IPS-NIHi11 (cell line): ENCODE measurements at places on chromosomes 5 and 9.

GRCh38 chr9:4933177-4933576 is 51.9 kb upstream of the JAK2 start:
- no peak for DNase-seq

DNA sequence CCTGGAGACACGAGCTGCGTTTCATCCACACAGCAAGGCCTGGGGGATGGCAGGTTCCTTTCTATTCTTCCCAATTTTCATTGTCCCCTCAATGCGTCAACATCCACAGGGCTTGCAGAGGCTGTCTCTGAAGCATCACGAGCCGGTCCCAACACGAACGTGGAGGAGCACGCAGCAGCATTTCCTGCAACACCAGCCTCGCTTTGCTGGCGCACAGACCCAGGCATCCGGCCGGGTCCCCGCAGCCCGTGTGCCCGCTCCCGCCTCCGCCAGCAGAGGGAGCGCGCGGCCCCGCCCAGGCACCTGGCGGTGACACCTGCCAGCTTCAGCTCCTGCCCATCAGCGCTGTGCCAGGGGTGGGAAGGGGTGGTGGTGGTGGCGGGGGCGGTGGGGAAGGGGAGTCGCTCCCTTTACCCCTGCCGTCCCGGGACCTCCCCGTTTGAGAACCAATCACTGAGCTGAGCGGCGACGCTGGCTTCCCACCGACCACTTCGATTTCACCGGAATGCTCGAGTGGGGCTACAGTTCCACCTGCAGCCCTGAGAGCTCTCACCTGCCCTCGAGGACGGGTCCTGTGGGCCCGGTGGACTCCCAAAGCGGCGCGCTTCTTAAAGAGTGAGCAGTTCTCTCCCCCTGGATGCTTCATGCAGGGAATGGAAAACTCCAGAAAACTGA is 464.5 kb downstream of the ICE1 start:
- peak; percentile 91 for DNase-seq

GRCh38 chr5:140926443-140927227 is 536 bp downstream of the PCDHAC1 start:
- DNase-seq = peak; percentile 93

GRCh38 chr5:172904643-172905345 is 54.4 kb upstream of the RPL26L1 start:
- peak; percentile 54 for DNase-seq

DNA sequence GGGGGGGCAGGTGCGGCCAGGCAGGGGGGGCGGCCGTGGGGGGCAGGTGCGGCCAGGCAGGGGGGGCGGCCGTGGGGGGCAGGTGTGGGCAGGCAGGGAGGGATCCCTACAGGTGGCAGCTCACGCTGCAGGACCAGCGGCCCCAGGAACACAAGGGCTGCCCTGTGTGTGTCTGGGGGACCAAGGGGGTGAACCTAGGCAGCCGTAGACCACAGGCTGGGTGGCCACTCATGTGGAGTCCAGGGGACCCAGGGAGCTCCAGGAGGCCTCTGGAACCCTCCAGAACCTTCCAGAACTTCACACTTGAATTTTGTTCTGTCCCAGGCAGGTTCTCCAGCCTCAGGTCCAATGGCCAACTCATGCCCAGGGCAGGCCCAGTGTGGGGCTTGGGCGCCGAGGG is 51.6 kb upstream of the EGFL7 start:
- no peak for DNase-seq

- no peak for DNase-seq
Measured at GRCh38 chr5:64347309-64347708, 158.5 kb upstream of the RGS7BP start.

DNA sequence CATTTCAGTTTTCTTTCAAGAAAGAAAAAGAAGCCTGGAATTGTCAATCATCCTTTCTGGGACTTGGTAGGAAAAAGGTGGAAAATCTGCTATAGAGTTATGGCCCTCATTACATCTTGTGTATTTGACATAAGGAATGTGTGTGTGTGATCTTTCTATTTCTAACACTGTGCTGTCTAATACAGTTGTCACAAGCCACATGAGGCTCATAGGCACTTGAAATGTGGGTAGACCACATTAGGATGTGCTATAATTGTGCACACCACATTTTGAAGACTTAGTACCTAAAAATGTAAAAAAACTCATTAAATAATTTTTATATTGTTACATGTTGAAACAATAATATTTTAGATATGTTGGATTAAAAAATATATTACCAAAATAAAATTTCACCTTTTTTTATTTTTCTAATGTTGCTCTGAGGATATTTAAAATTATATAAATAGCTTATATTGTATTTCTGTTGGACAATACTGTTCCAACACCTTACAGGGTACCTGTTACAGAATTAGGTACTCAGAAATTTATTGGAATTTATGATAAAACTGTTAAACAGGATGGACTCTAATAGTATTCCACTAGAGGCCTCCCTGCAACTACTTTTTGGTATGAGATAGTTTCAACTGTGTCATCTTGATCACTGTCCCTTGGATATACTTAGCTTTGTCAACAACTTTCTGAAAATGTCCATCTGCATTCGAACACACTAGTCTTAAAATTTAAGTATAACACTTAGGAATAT is 18.4 kb downstream of the MSANTD3 start:
- DNase-seq = no peak

- no peak for DNase-seq
Measured at GRCh38 chr5:153429761-153430380, 60.6 kb upstream of the GRIA1 start.

DNA sequence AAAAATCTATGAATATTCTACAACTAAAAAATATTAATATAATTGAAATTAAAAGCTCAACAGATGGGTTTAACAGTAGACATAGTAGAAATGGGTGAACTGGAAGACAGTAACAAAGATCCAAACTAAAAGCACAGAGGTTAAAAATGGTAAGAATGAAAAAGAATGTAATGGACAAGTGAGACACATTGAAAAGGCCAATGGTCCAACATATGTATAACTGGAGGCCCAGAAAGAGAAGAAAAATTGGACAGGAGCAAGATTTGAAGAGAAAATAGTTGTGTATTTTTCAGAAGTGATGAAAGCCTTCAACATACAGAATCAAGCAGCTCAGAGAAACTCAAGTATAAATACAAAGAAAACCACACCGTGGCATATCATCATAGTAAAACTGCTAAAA is 58.6 kb downstream of the PCDHGC5 start:
- no peak for DNase-seq

- no peak for DNase-seq
Measured at GRCh38 chr9:114054191-114054690, 23.9 kb downstream of the AMBP start.

- DNase-seq = no peak
Measured at GRCh38 chr9:106722051-106722753, 140.8 kb upstream of the ZNF462 start.

DNA sequence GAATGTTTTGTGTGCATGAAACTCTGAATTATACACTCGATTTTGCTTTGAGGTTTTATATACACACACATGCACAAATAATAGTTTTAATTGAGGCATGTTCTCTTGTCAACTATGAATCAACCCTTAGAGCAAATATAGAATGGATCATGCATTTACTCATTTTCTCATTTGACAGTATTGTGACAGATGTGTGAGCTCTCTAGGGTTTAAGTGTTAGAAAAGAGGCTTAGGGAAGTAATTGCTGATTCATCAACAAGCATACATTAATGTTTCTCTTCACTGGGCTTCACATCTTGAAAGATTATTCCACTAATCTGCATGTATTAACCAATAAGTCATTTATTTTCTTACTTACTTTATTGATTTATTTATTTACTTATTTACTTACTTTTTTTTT is 1356.8 kb upstream of the ACO1 start:
- DNase-seq = no peak

DNA sequence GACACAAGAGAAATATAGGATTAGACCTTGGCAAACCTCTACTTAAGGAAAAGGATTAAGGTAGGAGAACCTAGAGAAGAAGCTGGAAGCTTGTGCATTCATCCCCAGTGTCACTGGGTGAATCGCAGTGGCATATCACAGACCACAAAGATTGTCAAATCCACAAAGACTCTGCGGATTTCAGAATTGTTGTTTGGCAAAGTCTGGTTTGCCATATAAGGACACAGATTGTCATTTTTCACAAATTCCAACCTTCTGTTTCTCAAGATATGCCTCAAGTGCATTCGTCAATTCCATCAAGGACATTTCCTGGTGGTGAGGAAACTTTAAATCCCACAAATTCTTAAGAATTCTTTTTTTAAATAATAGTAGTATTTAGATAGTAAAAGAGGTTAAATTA is 395.1 kb upstream of the PAPPA start:
- DNase-seq = no peak

DNA sequence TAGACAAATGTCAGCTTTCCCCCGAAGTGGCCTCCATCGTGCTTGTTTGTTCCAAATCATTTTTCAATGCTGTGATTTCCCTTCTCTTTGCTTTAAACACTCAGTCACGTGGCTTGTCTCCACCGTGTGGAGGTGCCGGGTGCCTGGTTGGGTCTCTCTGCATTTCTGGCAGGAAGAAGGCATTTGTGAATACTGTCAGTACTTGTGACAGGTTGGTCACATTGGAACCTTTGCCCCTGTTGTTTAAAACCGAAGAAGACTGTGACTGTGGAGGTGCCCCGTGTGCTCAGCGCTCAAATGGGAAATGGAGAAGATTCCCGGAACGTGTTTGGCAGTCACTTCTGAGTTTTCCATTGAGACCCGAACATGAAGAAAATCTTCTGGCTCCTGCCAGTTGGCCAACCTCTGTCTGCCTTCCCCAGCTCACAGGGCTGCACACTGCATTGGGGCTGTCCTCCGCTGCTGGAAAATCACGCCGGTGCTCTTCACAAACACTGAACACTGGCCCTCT is 74.6 kb downstream of the LMNB1 start:
- no peak for DNase-seq

GRCh38 chr5:121834021-121834420 is 17.7 kb upstream of the FTMT start:
- no peak for DNase-seq

DNA sequence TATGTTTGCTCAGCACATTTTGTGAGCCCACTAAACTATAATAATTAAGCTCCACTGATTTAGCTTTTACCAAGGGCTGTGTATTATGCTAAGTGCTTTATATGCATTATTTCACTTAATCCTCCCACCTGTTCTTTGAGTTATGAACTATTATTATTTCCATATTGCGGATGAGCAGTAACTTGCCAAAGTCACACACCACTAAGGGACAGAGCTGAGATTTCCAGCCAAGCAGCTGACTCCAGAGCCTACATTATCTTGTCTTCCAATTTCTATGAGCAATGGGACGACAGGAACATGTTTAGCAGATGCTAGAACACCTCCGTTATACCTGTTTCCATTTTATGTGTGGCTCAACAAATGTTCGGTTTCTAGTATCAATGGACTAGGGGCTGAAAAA is 237.5 kb upstream of the PANK3 start:
- DNase-seq = no peak

- DNase-seq = no peak
Measured at GRCh38 chr5:124884114-124884513, 137.7 kb upstream of the ZNF608 start.

DNA sequence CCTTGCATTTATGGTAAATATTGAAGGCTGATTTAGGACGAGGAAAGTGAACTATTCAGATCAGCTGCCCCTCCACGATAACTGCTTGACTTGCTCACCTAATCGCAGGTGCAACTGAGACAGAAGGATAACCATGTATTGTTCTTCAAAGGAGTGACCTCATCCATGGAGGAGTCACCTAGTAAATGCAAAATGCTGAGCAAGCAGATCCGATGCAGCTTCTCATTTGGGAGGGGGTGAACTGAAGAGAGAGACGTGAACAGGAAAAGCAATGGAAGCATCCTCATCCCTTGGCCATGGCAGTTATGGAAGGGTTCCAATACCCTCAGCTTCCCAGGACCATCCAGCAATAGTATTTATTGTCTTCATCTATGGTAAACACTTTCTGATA is 47.5 kb downstream of the RASGRF2 start:
- no peak for DNase-seq

GRCh38 chr5:35117967-35118366 is 70.2 kb upstream of the AGXT2 start:
- no peak for DNase-seq

- no peak for DNase-seq
Measured at GRCh38 chr9:121156263-121156731, 45.4 kb downstream of the RAB14 start.

GRCh38 chr5:18761801-18762200 is 1127.5 kb downstream of the TAF11L14 start:
- DNase-seq = no peak

- DNase-seq = no peak
Measured at GRCh38 chr9:113537229-113537810, 73.8 kb downstream of the RGS3 start.

GRCh38 chr5:33258553-33258952 is 182.2 kb upstream of the TARS1 start:
- no peak for DNase-seq

DNA sequence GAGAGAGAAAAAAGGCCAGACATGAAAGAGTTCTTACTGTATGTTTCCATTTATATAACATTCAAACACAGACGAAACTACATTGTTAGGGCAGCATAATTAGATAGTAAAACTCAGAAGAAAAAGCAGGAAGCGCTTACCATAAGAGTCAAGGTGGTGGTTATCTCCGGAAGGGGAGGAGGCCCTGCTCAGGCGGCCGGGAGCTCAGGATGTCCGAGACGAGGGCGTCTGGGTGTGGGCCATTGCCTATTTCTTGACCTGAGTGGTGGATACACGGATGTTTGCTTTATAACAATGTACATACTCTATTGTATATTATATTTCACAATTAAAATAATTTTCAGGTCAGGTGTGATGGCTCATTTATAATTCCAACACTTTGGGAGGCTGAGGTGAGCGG is 80.9 kb upstream of the COL5A1 start:
- no peak for DNase-seq

GRCh38 chr9:105141146-105141975 is 103.1 kb upstream of the SLC44A1 start:
- no peak for DNase-seq

DNA sequence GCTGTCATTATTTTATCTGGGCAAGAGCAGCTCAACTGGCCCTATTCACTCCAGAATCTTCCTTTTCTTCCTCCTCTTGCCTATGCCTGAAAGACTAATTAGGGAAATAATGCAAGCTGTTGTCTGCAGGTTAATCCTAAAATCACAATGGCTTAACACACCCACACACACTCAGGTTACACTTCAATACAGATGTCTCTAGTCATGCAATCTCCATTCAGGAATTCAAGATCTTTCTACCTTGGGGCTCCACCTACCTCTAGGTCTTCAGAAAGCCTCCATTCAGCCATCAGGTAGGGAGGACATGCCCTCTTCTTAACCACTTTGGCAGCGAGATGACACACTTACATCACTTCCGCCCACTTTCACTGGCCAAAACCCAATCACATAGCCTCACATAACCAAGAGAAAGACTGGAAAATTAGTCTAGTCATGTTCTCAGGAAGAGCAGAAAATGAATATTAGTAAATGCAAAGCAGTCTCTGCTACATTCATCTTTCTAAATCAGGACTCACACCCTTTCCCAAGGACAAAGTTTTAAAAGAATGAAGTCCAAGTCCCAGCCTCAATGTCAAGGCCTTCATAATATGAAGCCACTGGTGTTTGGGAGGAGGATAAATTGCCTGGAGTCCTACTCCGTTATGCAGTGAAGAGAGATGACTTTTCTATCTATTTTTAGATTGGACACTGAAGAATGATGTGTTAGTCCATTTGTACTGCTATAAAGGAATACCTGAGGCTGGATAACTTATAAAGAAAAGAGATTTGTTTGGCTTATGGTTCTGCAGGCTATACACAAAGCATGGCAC is 428.1 kb downstream of the EFNA5 start:
- DNase-seq = peak; percentile 25
